ENCODE measurements at places on chromosomes 5 and 9. TPM values are rescaled to one million over a fixed set of nuclear protein-coding genes. Genes with fewer than 3 reads are reported as not detected.

GRCh38 chr9:135782946-135783345, 81.0 kb downstream of the KCNT1 start:
- no peaks in the 10 kb centered on the region for H3K4me1 ChIP-seq
- DNase-seq: no peak
- H3K36me3 ChIP-seq: no peaks in the 10 kb centered on the region
- H3K4me3 ChIP-seq: no peak overlapping the region
- H3K27me3 ChIP-seq: no peaks in the 10 kb centered on the region

ZDHHC11 gene
- total RNA-seq: 0.92 TPM

SNAPC4 gene
- total RNA-seq: 16.5 TPM

DNA sequence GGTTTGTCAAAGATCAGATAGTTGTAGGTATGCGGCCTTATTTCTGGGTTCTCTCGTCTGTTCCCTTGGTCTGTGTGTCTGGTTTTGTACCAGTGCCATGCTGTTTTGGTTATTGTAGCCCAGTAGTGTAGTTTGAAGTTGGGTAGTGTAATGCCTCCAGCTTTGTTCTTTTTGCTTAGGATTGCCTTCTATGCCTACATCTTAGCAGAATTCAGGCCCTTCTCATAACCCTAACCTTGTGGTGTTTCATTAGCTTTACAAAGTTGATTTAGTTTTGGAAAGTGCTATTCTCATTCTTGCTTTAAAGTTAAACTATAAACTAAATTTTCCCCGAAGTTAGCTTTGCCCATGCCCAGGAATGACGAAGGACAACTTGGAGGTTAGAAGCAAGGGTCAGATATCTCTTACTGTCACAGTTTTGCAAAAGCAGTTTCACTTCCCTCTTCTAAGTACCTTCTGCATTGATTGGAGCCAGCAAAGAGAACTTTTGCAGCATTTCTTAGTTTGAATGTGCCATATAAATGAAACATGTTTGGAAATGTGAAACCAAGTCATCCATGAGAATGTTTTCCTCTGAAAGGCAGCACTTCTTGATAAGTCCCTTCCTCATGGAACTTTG, 274.3 kb upstream of the DMRT1 start:
- DNase-seq: no peak
- H3K27me3 ChIP-seq: no peaks in the 10 kb centered on the region
- H3K27ac ChIP-seq: no peak overlapping the region
- H3K4me1 ChIP-seq: no peaks in the 10 kb centered on the region
- no peak overlapping the region for H3K4me3 ChIP-seq

RAD1 gene
- 40.6 TPM for total RNA-seq

JAKMIP2 gene
- 8.2 TPM for total RNA-seq

- peaks cover 63% of the 10 kb centered on the region for H3K27me3 ChIP-seq
- peak; percentile 48 for DNase-seq
- H3K36me3 ChIP-seq: no peaks in the 10 kb centered on the region
Observed at GRCh38 chr9:137294091-137294680, 7.9 kb downstream of the NRARP start.

GRCh38 chr9:95218773-95219172, 98.7 kb downstream of the FANCC start:
- no peak overlapping the region for H3K27ac ChIP-seq
- H3K36me3 ChIP-seq: no peaks in the 10 kb centered on the region
- H3K27me3 ChIP-seq: no peaks in the 10 kb centered on the region
- H3K4me3 ChIP-seq: no peak overlapping the region
- DNase-seq: no peak

DNA sequence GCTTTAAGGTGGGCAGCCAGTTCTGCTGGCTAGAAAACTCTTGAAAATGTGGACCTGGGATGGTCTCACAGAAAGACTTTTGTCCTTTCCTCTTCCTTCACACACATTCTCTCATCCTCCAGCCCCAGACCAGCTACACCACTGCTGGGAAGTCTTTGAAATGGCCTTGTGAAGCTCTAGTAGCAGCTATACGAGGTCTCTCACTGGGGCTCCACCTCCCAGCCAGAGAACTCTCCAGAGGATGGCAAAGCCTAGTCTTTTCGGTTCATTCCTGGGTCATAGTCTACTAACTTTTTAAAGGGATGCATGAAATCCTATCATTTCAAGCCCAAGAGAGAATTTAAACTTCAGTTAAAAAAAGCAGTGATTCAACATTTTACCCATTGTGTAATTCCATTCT, 133.9 kb upstream of the ERCC6L2 start:
- H3K27ac ChIP-seq: no peak overlapping the region
- peaks cover 15% of the 10 kb centered on the region for H3K4me1 ChIP-seq
- no peaks in the 10 kb centered on the region for H3K27me3 ChIP-seq
- no peak for DNase-seq
- H3K4me3 ChIP-seq: no peak overlapping the region
- no peaks in the 10 kb centered on the region for H3K36me3 ChIP-seq

CCDC180 gene
- 6.3 TPM for total RNA-seq

GRCh38 chr9:107000218-107000617, 137.3 kb downstream of the ZNF462 start:
- H3K4me3 ChIP-seq: no peak overlapping the region
- no peak for DNase-seq
- H3K27me3 ChIP-seq: no peaks in the 10 kb centered on the region
- H3K36me3 ChIP-seq: peaks cover 15% of the 10 kb centered on the region

DNA sequence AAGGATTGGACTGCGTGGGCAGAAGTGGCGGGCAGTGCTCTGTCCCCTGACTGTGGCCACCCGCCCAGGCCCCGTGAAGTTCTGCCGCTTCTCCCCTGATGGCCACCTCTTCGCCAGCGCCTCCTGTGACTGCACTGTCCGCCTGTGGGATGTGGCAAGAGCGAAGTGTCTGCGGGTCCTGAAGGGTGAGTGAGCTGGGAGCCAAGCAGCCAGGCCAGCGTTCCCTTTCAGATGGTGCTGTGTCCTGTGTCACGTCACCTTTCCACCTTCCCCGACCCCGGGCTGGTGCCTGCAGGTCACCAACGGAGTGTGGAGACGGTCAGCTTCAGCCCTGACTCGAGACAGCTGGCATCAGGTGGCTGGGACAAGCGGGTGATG, 2.3 kb downstream of the WDR38 start:
- no peak overlapping the region for H3K4me3 ChIP-seq
- no peaks in the 10 kb centered on the region for H3K27me3 ChIP-seq
- no peaks in the 10 kb centered on the region for H3K36me3 ChIP-seq
- no peak for DNase-seq

DNA sequence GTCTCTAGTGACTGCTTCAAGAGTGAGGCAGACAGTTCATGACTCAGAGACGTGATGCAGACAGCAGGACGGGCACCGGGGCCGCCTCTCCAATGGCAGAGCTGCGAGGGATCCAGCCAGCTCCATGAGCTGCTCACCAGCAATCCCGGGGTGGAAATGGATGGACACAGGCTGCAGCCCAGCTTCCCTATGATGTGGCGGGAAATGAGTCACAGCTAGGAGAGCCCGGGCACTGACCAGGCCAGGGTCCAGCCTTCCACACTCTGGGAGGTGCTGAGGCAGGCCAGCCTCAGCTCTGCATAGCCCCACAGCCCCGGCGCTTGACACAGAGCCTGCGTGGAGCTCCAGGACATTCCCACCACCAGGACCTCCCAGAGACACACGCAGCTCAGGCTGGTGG, 244.8 kb upstream of the IRX2 start:
- H3K27ac ChIP-seq: no peak overlapping the region
- DNase-seq: no peak
- H3K27me3 ChIP-seq: no peaks in the 10 kb centered on the region
- no peaks in the 10 kb centered on the region for H3K36me3 ChIP-seq

GRCh38 chr9:18410983-18411382, 63.0 kb upstream of the ADAMTSL1 start:
- no peaks in the 10 kb centered on the region for H3K36me3 ChIP-seq
- H3K4me1 ChIP-seq: no peaks in the 10 kb centered on the region
- H3K4me3 ChIP-seq: no peak overlapping the region
- H3K27ac ChIP-seq: no peak overlapping the region

Data from neural progenitor cell (in vitro differentiated cells).